Activated naive CD8-positive, alpha-beta T cell treated with anti-CD3 and anti-CD28 coated beads for 36 hours (primary cell): ENCODE measurements at places on chromosomes 6 and 20. TPM values are rescaled to one million over a fixed set of nuclear protein-coding genes. Genes with fewer than 3 reads are reported as not detected.

The TFAP2B gene
- total RNA-seq: not detected

The RPP21 gene
- 46.5 TPM for total RNA-seq

The LY6G6C gene
- not detected for total RNA-seq

The ZSCAN12 gene
- 7.2 TPM for total RNA-seq

The ZNF311 gene
- 1.0 TPM for total RNA-seq

The CENPQ gene
- 22.5 TPM for total RNA-seq

The TRIM39 gene
- 29.2 TPM for total RNA-seq

The CAP2 gene
- not detected for total RNA-seq
